Myocyte (in vitro differentiated cells): ENCODE measurements at places on chromosomes 2 and 18. TPM values are rescaled to one million over a fixed set of nuclear protein-coding genes. Genes with fewer than 3 reads are reported as not detected.

CYP27C1 gene
- total RNA-seq = 0.45 and 0.62 TPM in 2 replicates

ABHD3 gene
- 1.4 and 2.9 TPM in 2 replicates for total RNA-seq

DLX1 gene
- 0.78 and 0.94 TPM in 2 replicates for total RNA-seq

APCDD1 gene
- total RNA-seq = 0.91 and 2.5 TPM in 2 replicates

C2orf66 gene
- total RNA-seq = not detected in 2 replicates

SPC25 gene
- 0.24 TPM in 1 of 2 replicates, not detected in the other for total RNA-seq

UGT1A5 gene
- not detected in 2 replicates for total RNA-seq

CHN1 gene
- total RNA-seq = 42.9 and 43.0 TPM in 2 replicates

PLGLB2 gene
- total RNA-seq = 2.7 and 5.3 TPM in 2 replicates

VPS4B gene
- total RNA-seq = 18.8 and 19.6 TPM in 2 replicates

DPYSL5 gene
- total RNA-seq = 1.5 and 3.8 TPM in 2 replicates

ANKRD62 gene
- not detected in 2 replicates for total RNA-seq

ERFE gene
- 8.5 and 10.1 TPM in 2 replicates for total RNA-seq

DNA sequence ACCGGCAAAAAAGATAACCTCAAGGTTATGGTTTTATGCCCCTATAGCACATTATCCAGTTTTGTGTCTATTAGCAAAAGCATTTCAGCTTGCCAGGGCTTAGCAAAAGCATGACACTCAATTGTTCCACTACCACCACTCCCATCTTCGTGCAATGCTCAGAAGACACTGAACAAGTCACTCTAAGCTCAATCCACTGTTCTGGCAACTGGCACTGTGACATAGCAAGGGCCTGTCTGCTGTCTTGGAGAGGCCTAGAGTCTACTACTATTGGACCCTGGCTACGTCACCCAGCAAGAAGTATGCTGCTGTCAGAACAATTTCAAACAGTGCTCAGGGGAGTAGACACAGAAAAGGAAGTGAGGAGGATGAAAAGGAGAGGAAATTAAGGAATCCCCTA, 103.5 kb upstream of the PPP1CB start:
- no peak for DNase-seq

GRCh38 chr18:42586601-42587000, 528.9 kb downstream of the RIT2 start:
- no peak for DNase-seq

DNA sequence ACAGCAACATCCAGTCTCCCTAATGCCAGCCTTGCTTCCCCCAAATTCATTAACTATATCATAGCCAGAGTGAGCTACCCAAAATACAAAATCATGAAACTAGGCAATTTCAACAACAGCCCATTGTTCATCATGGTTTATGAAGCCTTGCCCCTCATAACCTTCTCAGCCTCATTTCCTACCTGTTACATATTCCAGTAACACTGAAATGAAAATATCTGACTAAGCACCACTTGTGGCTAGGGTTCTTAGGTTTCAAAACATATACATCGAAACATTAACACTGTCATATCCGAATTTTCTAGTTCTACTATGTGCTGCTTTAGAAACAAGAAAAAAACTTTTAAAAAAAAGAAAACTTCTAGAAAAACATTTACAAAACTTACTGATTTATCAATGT, 59.5 kb downstream of the ATAD2B start:
- no peak for DNase-seq

GRCh38 chr2:42086500-42086953, 38.7 kb downstream of the PKDCC start:
- DNase-seq = peak; percentile 80

GRCh38 chr2:97713296-97714083, at the start of gene ZAP70:
ZAP70 (plus strand) TSS chr2:97713576; CDS start chr2:97724037, 10,461 bp downstream.
- no peak for DNase-seq

DNA sequence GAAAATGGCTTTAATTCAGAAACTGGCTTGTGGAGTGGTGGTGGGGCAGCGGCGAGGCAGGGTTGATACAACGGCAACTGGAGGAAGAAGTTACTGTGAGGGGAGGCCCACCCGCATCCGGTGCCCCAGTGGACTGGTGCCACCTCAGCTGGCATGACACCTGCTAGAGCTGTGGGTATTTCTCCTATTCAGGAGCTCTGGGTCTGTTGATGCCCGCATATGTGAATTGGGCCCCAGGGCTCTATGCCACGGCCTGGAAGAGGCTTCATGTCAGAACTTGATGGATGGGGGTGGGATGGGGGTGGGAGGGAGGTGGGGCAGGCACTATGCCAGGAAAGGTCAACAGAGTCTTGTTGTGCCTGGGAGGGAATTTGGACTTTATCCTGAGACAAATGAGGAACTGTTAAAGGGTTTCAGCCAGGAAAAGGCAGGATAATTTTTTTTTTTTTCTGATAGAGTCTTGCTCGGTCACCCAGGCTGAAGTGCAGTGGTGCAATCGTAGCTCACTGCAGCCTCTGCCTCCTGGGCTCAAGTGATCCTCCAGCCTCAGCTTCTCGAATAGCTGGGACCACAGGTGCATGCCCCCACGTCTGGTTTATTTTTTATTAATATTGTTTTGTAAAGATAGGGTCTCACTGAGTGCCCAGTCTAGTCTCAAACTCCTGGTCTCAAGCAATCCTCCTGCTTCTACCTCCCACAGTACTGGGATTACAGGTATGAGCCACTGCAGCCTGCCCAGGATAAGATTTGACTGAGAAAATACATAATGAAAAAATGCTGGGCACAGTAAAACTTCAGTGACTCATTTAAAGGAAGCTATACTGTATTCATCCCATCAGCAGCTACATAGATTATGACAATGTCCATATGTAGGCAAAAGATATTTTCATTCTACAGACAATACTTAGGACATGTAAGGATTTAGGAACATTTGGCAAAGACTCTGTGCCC, 52.6 kb downstream of the SH2D6 start:
- DNase-seq = peak; percentile 60

DNA sequence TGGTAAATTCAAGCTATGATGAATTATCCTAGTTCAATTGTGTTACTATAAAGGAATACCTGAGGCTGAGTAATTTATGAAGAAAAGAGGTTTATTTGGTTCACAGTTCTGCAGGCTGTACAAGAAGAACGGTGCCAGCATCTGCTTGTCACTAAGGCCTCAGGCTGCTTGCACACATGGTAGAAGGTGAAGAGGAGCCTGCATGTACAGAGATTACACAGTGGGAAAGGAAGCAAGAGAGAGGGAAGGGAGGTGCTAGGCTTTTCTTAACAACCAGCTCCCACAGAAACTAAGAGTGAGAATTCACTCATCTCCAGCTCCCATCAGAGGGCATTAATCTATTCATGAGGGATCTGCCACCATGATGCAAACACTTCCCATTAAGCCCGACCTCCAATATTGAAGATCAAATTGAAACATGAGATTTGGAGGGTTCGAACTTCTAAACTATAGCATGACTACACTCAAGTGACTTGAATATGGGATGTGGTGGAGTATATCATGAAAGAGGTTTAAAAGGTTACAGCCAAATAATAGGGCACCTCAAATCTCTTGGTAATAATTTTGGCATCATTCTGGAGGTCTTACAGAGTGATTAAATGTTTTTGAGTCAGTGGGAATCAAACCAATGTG, 58.4 kb upstream of the ETAA1 start:
- DNase-seq = no peak

- no peak for DNase-seq
Observed at GRCh38 chr18:12264864-12265263, 10.7 kb downstream of the CIDEA start.

GRCh38 chr2:69955029-69955428, 6.4 kb downstream of the ASPRV1 start:
- DNase-seq = peak; percentile 17

DNA sequence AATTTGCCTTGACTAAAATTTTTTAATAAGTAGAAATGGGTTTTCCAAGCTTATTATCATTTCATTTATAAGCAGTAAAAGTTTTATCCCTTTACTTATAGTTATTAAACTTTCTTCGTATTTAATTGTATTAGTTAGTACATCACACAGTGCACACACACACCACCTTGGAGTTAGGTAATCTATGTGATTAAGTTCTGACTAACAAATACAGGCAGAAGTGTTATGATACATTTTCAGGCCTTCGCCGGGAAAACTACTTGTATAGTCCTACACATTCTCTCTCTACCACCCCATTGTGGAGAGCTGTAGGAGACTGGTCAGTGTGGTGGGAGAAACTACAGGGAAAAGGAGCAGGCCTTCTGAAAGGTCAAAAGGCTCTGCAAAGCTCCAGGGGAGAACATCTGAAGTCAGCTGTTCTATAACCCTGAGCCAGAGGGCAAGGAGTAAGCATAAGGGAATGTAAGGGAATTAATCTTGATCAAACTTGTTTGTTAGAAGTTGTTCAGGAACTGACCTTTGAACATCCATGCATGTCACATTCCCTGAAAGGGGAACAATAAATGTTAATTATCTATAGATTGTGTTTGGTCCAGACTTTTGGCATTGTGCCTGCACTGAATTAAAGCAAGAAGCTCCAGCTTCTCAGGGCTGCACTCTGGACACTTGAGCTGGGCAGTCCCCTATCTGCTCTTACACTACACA, 231.7 kb downstream of the FSIP2 start:
- no peak for DNase-seq

DNA sequence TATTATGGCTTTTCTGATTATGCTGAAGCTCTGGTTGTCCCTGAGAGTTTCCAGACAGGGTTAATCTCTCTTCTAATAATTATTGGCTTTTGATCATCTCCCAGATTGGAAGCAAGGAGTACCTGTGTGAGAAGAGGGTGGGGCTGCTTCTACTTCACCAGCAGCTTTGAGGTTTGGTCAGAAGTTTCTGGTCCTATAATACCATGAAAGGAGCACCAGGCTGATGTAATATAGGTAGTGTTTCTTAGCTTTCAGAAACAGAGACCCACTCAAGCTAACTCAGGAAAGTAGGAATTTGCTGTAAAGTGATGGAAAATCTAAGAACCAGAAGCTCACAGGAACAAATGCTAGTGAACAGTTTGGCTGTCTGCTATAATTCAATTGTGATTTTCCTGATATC, 57.6 kb downstream of the SGPP2 start:
- no peak for DNase-seq

DNA sequence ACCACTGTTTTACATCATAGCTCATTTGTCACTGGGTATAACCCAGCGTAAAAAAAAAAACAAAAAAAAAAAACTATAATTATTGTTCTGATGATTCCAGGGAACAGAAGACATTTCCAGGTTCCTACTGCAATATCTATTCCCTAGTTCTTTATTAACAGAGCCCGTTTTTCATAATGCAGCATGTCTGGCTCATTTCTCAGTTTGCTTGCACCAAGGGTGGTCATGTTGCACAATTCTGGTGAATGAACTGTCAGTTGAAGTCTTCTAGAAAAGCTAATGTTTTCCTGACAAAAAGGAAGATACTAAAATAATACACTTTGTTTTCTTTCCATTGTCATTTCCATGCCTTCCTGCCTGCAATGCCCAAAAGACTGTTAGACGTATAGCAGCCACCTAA, 180.1 kb downstream of the RDH14 start:
- DNase-seq = no peak

GRCh38 chr2:205367331-205367935, 314.9 kb upstream of the NRP2 start:
- no peak for DNase-seq

DNA sequence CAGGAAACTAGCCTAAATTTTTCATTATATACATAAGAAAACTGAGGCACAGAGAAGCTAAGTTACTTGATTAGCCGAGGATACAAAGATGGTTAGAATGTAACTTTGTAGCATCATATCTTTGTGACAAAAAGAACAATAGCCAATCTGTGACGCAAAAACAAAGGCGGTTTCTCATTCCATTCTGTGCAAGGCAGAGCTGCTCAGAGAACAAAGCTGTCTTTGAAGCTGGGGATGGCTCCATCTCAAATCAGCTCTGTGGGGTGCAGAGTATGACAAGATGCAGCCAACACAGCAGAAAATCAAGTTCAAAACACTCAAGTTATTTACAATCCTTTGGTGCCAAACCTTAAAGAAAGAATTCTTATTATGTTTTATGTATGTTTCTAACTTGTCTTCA, 81.9 kb upstream of the VWC2L start:
- DNase-seq = no peak

DNA sequence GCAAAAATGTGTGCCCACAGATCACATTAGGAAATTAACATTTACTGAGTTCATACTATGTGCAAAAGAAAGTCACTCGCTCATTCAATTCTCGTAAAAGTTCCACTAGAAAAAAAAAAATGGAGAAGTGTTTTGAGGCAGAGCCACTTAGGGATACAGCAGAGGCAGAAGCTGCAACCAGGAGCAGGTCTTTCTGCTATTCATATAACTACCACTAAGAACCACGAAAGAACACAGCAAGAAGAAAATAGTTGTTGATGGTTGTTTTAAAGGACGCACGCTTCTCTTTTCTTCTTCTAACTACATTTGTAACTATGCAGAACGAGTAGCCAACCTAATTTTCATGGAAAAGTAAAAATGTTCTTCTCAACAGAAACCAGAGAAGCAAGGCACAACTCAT, 45.0 kb downstream of the ROCK2 start:
- no peak for DNase-seq

DNA sequence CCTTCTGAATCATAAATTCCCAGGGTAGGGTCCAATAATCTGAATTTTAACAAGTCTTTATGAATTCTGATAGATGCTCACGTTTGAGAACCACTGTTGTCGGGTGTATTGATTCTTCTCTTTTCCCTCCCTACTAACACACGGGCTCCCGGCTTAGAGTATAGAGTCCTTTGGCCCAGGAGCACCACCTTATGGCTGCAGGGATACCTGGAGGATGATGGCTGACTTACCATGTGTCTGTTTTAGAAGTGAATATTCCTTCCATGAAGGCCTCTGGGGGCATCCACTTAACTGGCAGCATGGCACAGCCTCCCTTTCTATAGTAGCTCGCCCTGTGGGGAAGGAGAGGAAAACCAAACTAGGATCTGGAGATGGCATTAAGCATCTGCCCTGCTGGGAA, 91.7 kb downstream of the CLIP4 start:
- DNase-seq = no peak

DNA sequence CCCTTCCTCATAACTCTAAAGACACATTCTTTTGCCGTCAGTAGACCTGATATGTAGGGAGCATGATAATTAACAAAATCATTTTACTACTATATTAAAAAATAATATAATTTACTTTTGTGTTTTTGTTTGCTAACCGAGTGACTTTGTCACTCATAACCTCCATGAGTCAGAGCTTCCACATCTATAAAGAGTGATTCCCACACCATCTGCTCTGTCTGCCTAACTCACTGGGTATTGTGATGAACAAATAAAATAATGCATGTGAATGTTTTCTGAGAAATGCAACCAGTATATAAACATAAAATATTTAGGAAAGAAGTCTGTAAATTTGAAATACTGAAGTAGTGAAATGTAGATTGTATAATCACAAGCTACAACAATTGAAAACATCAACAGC, 123.4 kb upstream of the DSEL start:
- DNase-seq = peak; percentile 42

GRCh38 chr2:167543721-167544120, 655.4 kb downstream of the XIRP2 start:
- no peak for DNase-seq

- DNase-seq = no peak
Observed at GRCh38 chr2:76307495-76307894, 596.8 kb upstream of the GCFC2 start.
